ENCODE measurements at places on chromosomes 1 and 21.

DNA sequence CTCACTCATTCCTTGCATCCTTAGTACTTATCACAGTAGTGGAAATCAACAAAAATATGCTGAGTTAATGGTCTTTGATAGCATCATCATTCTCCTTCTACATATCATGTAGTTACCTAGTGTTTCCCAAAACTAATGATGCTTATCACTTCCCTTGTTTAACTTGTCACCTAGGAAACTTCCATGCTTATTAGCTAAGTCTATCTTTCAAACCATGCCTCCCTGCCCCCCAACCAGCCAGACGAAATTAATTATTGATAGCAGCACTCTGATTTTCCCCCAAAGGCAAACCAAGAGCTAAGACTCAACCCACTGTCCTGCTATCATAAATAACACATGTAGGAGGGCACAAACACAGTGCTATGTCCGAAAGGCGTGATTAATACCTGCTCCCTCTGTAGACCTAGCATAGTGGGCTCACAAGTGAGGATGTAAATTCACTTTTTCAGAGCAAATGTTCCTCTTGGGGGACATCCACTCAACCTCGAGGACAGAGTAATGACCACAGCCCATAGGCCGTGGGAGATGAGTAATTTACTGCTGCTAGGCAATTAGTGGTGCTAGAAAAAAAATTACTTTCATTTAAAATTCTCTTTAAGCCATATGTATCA lies 25.8 kb upstream of the LPAR3 start:
- no peak for DNase-seq

DNA sequence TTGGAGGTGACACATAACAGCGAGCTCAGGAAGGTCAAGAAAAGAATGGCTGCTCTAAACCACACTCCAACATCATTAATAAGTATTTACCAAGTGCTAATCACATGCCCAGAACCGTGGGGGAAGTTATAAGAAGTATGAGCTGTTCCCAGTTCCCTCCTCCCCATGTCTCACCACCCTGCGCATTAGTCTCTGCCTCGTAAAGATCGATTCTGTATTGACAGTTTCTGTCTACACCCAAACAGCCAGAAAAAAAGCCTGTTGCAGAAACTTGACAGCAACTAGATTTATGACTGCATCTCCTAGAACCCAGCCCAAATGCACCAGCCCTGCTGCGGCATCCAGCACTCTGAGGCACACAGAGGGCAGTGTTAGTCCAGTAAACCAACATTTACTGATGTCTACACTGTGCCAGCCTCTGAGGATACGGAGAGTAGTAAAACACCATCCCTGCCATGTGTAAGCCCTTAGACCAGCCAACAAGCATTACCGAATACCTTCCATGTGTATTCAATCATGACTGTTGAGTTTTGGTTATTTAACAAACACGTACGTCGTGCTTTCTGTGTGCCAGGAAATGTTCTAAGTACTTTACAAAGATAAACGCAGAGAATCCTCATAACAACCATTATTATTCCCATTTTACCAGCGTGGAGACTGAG lies 63.6 kb upstream of the ZBTB40 start:
- no peak for DNase-seq

- no peak for DNase-seq
These were observed 5.7 kb downstream of the WNT4 start for GRCh38 chr1:22137004-22137720.

DNA sequence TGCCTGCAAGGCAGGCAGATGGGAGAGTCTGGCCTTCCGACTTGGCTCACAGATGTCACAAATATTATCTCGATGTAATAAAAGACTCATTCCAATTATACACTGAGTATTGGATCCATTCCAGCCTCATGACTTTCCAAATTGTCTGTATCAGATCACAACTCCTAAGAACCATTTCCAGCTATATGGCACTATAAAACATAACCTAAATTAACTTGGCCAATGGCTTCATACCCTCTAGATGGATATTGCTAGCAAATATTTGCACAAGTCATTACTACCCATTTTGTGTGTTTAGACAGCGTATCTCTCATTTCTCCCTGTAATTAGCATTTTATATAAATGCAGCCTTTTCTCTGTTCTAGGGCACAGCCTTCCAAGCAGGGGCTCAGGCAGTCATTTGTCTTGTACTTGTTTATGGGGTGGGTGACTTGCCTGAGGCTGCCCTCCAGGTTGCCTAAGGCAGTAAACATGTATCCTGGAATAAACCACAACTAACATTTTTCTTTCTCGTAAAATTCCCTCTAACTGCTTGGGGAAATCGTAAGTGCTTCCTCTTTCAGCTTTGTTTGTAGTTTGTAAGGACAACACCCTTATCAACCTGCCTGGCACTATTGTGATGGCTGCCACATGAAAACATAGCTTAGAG lies 70.6 kb upstream of the KCNJ6 start:
- no peak for DNase-seq

GRCh38 chr1:36944883-36945282 lies 89.4 kb downstream of the GRIK3 start:
- no peak for DNase-seq

GRCh38 chr1:162144853-162145252 lies 75.4 kb downstream of the NOS1AP start:
- DNase-seq: no peak

- no peak for DNase-seq
These were observed 63.9 kb downstream of the CSMD2 start for GRCh38 chr1:34101151-34101550.

GRCh38 chr21:44408226-44408625 lies 47.1 kb upstream of the LRRC3 start:
- DNase-seq: no peak

Measured in activated CD4-positive, alpha-beta T cell treated with anti-CD3 and anti-CD28 coated beads, Interleukin-2, amount 10 ng/mL, durations not matched to agents 7 days and 5 days (primary cell).